Activated naive CD4-positive, alpha-beta T cell treated with anti-CD3 and anti-CD28 coated beads, Interleukin-2, amount 10 ng/mL, durations not matched to agents 5 hours and 36 hours (primary cell): ENCODE measurements at places on chromosomes 5 and 9. TPM values are rescaled to one million over a fixed set of nuclear protein-coding genes. Genes with fewer than 3 reads are reported as not detected.

The PCDHA1 gene
- total RNA-seq, result not detected

The MYMK gene
- total RNA-seq, result not detected

The PCDH1 gene
- total RNA-seq, result not detected

The KCNIP1 gene
- total RNA-seq, result not detected

The TMEFF1 gene
- not detected for total RNA-seq

The GBA2 gene
- 53.8 TPM for total RNA-seq

The ZBED3 gene
- total RNA-seq, result 2.6 TPM

The CCDC183 gene
- 0.46 TPM for total RNA-seq

The CDKN2B-AS1 gene
- 6.4 TPM for total RNA-seq

The NANS gene
- total RNA-seq, result 54.6 TPM

The STKLD1 gene
- total RNA-seq, result 1.0 TPM

The PCDHB6 gene
- total RNA-seq, result not detected

The SLC6A7 gene
- not detected for total RNA-seq
